ENCODE measurements at places on chromosomes 3 and 15. TPM values are rescaled to one million over a fixed set of nuclear protein-coding genes. Genes with fewer than 3 reads are reported as not detected.
A peak's percentile ranks its signal among the peaks of the same experiment; 100 is the strongest.

Gene GABRA5
- not detected for total RNA-seq

Gene DZIP1L
- total RNA-seq = 0.23 TPM

Gene CYP8B1
- not detected for total RNA-seq

Gene SHQ1
- total RNA-seq = 26.7 TPM

Gene ACVR2B
- total RNA-seq = 9.1 TPM

Gene MASP1
- total RNA-seq = not detected

DNA sequence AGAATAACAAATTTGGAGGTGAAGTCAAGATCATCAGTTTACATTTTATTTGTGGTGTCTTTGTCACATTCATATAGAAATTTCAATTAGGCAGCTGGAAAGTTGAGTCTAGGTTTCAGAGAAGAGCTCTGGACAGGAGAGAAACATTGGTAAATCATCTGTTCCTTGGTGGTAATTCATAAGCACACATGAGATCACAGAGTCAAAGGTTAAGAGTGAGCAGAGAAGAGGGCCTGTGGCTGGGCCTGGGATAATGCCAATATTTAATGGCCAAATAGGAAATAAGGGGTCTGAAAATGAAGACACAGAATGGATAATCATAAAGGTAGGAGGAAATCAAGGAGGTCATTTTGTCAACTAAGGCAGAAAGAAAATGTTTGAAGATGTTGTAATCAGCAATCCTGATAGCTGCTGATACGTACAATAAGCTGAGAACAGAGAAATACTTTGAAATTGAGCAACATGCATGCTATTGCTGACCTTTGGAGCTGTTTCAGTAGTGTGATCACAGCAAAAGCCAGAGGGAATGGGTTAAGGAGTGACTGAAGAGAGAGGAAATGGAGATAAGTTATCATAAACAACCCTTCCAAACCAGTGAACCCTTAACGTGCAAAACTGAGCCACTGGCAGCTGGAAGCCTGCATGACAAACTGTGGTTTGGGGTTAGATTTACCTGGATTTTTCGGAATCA lies 692.8 kb downstream of the AGBL1 start:
- DNase-seq = no peak

DNA sequence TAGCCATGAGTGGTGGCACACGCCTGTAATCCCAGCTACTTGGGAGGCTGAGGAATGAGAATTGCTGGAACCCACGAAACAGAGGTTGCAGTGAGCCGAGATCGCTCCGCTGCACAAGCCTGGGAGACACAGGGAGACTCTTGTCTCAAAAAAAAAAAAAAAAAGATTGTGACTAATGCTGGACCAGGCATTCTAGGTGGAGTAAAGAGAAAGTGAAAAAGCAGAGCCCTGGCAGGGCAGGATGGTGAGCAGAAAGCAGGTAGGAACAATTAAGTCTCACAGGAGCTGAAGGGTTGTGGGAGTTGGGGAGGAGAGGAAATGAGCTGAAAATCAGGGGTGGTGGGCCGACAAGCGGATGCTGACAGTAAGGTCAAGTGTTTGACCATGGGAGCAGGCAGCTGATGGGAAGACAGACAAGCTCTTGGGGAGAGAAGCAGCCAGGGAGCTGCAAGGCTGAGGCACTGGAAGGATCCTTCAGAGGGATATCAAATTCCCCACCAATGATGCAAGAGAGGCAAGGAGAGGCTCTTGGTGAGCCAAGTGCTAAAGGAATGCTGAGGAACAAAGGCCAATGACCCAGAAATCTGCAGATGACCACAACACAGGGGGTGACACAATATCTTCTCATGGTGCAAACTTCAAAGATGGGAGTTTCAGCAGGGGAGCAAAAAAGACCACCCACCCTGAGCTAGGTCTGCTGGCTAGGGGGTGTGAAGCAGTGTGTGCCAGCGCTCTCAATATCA lies 251.1 kb downstream of the ULK4 start:
- DNase-seq = no peak

- no peak for DNase-seq
Measured at GRCh38 chr3:197858133-197858532, 67.1 kb downstream of the LRCH3 start.

DNA sequence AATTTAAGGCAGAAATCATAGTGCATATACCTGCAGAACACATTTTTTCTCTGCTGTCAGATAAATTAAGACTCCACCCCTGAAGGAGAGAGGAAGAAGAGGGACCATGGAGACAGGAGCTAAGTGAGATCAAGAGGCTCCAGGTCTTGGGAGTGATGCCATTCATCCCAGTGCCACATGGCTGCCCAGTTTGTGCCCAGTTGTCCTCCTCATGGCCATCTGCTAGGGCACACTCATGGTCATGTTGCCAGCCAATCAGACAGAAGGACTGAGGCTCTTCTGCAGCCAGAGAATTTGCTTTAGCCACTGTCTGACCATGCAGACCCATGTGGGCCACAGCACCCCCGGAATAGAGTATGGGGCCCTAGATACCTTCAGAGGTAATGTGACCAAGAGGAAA lies 270.5 kb upstream of the PROK2 start:
- no peak for DNase-seq

- no peak for DNase-seq
Measured at GRCh38 chr15:75206006-75206405, 4.3 kb downstream of the C15orf39 start.

DNA sequence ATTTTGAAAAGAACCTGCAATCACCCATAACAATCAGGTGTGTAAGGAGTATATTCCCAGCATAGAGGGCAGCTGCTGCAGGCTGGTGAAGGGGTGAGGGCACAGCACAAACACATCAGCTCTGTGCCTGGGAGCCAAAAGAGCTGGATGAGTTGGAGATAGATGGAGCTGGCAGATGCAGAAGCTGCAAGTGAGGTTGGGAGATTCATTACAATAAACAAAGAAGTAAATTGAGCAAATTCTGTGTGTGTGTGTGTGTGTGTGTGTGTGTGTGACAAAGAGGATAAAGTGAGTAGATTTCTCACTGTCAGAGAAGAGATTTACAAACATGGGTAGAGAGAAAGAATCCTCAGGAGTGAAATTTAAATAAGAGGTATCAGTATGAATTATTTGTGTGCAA lies 994.7 kb downstream of the EPHA3 start:
- DNase-seq = no peak

DNA sequence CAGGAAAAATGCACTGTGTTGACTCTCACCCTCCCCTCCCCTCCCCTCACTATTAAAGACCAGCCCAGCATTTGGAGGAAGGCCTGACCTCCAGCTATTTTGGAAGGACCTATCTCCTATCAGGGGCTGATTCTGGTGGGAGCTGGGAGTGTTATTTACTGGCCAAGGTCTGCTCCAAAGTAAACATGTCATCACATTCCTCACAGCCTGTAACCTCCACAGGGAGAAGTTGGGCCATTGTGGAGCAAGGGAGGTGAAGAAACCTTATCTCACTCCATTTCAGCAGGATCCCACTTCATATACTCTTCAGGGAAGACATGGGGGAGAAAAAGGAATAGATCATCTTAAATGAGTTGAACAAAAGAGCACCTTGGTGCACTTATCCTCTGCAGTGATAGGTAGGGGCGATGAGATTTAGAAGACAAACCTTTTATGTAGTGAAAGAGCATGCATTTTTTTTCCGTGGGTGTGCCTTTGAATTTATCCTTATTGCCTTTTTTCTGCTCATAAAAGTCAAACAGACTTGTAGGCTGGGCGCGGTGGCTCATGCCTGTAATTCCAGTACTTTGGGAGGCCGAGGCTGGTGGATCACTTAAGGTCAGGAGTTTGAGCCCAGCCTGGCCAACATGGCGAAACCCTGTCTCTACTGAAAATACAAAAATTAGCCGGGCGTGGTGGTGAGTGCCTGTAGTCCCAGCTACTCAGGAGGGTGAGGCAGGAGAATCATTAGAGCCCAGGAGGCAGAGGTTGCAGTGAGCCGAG lies 15.6 kb upstream of the FLNB start:
- no peak for DNase-seq

GRCh38 chr15:96416934-96417759 lies 86.6 kb downstream of the NR2F2 start:
- DNase-seq = no peak

DNA sequence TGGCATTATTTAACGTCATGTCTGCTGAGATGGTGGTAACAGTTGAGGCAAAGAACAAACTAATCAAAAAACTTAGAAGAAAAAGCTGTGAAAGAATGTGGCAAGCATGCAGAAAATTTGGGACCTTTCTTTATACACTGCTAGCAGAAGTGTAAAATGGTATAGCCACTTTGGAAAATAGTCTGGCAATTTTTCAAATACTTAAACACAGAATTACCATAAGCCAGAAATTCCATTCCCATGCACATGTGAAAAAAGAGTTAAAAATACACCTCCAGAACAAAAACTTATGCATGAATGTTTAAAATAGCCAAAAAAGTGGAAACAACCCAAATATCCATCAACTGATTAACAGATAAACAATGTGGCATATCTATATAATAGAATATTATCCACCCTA lies 613.3 kb downstream of the TBL1XR1 start:
- DNase-seq = no peak

DNA sequence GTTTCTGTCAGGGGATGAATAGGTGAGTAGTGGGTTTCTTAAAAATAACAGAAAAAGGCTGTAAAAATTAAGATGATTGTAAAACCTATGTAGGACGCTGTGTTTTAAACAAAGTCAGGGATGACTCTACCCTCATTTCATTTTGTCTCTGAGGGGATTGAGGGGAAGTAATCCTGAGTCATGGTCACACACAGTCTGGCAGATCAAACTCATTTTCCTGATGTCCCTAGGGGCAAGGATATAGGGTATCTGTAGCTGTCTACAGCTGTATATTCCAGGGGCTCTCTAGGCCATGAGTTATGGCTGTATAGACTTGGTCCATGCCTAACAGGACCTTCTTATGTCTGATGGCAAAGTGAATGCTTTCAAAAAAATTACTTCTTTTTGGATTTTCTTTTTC lies 421.1 kb downstream of the PDCD6IP start:
- no peak for DNase-seq

GRCh38 chr15:66833371-66833770 lies 131.3 kb downstream of the SMAD6 start:
- DNase-seq = no peak

- no peak for DNase-seq
Measured at GRCh38 chr15:95522533-95522932, 808.0 kb upstream of the NR2F2 start.

- DNase-seq = peak; percentile 93
Measured at GRCh38 chr3:12187448-12188327, 29.0 kb upstream of the TIMP4 start.

DNA sequence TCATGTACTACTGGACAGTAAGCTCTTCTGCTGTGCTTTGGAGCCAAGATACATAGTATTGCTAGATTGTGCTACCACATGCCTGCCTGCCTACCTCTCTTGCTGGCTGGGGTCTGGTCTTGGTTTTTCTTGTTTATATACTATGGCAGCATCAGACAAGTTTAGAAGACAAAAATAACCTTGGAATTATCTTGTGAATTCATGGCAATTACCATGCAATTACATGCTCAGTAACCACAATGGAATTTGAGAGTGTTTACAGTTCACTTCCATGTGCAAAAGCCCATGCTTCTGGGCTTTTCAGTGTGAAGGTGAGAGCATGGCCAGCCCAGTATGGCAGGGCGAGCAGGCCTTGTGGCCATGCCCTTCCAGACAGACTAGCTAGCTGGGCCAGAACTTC lies 48.0 kb upstream of the C15orf61 start:
- DNase-seq = no peak

- no peak for DNase-seq
Measured at GRCh38 chr3:84984429-84984828, 25.6 kb downstream of the CADM2 start.
